ENCODE measurements at places on chromosomes 12 and 14.

DNA sequence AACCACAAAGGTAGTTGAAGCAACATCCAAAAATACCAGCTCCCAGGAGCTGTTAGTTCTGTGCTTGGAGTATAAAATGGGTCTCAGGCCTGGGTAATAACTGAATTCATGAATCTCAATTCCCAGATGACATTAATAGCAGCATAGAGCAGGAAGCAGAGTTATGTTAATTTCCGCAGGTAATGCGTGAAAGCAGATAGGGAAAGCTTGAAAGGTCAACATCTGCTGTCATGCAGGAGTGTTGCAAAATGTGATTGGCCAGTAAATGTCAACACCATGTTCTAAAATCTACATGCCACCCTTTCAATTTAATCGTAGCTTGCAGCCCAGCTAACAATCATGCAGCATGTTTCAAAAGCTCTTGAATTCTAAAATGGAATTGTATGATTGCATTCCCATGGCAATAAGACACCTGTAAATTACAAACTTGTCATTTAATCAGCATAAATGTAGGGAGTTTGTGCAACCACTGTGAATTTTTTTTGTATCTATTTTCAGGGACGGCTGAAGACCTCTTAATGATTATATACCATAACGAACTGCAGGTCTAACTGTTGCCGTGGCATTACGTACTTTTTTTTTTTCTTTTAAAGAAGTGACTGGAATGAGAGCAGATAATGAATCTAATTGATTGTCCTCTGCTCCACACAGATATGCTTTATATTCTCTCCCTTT lies 635.8 kb upstream of the FOXG1 start:
- no peak overlapping the region for H3K27ac ChIP-seq
- no peak overlapping the region for H3K4me3 ChIP-seq
- DNase-seq: no peak
- no peaks in the 10 kb centered on the region for H3K4me1 ChIP-seq
- no peaks in the 10 kb centered on the region for H3K27me3 ChIP-seq

- no peaks in the 10 kb centered on the region for H3K36me3 ChIP-seq
- no peak overlapping the region for H3K27ac ChIP-seq
Measured at GRCh38 chr12:111248236-111249017, 120.5 kb downstream of the PHETA1 start.

- H3K27ac ChIP-seq: no peak overlapping the region
- DNase-seq: no peak
- no peaks in the 10 kb centered on the region for H3K27me3 ChIP-seq
- H3K4me1 ChIP-seq: no peaks in the 10 kb centered on the region
Measured at GRCh38 chr12:45596366-45596765, 133.1 kb upstream of the ARID2 start.

GRCh38 chr12:27338473-27338872 lies 5.8 kb downstream of the BMAL2 start:
- H3K4me1 ChIP-seq: peaks cover 4% of the 10 kb centered on the region
- no peak overlapping the region for H3K4me3 ChIP-seq
- DNase-seq: no peak
- H3K27ac ChIP-seq: no peak overlapping the region

GRCh38 chr12:11673666-11674461 lies 24.4 kb downstream of the ETV6 start:
- H3K4me3 ChIP-seq: no peak overlapping the region
- H3K27ac ChIP-seq: no peak overlapping the region
- H3K36me3 ChIP-seq: peaks cover 9% of the 10 kb centered on the region

DNA sequence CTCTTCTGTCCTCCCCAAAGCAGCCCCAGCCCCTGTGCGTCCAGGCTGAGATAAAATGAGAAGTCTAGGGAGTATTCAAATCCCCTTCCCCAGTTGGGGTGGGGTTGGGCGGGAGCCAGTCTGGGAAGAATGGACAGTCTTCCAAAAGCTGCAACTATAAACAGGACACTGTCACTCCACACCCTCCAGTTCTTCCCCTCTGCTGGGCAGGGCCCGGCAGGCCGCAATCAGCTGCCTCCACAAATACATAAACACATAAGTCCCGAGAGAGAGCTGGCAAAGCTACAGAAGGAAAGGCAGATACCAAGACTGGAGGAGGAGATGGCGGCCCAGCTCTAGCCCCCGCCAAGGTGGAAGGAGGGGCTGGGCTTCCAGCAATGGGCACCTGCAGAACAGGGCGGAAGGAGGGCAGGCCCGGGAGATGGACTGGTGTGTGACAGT lies 12.7 kb downstream of the LTBP2 start:
- no peak for DNase-seq
- no peaks in the 10 kb centered on the region for H3K4me1 ChIP-seq
- H3K36me3 ChIP-seq: no peaks in the 10 kb centered on the region
- no peaks in the 10 kb centered on the region for H3K27me3 ChIP-seq
- no peak overlapping the region for H3K4me3 ChIP-seq
